Right lobe of liver (tissue), 6 donors: ENCODE measurements at places on chromosomes 1 and 21. TPM values are rescaled to one million over a fixed set of nuclear protein-coding genes. Genes with fewer than 3 reads are reported as not detected.

DNA sequence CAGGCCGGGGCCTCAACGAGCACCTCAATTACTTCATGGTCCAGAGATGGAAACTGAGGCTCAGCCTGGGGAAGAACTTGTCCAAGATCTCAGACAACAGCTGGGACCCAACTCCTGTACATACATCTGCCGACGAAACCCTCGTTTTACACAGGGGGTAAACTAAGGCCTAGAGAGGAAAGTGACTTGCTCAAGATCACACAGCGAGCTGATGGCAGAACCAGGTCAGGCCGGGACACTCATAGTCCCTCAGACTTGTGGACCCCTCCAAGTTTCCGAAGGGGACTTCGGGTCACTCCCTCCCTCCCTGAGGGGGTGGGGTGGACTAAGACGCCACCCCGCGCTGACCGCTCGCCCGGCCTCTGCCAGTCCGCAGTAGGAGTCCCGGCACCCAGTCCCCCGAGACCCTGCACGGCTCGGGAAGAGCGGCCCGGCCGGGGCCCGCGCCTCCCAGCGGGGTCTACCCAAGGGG, 430 bp downstream of the WASF2 start:
- DNase-seq: no peak

DNA sequence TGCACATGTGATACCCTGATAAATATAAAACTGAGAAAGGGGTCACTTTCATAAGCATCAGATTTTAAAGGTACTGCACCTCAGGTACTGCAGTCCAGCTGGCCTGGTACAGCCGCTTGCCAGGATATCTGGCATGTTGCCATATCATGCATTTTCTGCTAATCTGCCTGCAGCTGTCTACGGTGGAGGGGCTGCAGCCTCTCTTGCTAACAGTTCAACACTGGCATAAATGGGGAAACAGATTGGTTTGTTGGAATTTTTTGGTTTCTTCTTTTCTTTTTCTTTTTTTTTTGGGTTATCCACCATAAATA, 71.5 kb downstream of the MIS18A start:
- DNase-seq: no peak

DNA sequence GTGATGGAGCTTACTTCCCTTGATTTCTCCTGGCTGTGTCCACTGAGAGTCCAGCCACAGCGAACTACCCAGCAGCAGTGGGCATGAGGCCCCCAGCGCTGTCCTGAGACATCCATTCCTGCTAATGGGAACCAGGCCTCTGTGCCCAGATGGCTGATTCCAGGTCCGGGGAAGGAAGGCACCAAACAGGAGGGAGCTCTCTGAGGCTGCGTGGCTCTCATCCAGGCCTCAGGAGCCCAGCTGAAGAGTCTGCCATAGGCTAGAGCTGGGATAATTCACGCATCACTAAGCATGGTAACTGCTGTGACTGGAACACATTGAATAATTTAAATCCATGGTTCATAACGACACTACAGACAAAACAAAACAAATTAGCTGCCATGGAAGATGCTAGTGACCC, 24.7 kb upstream of the LRRC47 start:
- DNase-seq: no peak

- no peak for DNase-seq
These were observed 220.0 kb downstream of the SETD4 start for GRCh38 chr21:35840197-35840799.

- DNase-seq: no peak
These were observed 24.9 kb downstream of the PRKCZ start for GRCh38 chr1:2074944-2075740.

DNA sequence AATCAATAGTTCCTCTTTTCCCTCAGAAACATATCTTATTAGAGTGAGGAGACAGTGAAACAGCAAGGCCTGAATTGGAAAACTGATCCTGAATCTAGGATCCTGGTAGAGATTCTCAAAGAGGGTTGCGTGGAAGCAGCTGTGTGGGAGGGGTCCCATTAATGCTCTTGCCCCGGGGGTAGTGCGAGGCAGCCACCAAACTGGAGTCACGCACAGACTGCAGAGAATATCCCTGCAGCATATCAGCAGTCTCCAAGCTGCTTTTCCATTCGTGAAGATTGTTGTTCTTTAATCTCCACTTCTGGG, 150.1 kb downstream of the DISC1 start:
- no peak for DNase-seq

LRRC39 gene
- 0.19 TPM for total RNA-seq

FCRL5 gene
- total RNA-seq: 0.61 TPM

SHE gene
- total RNA-seq: 5.2 TPM
